ENCODE measurements at places on chromosomes 2 and 18. TPM values are rescaled to one million over a fixed set of nuclear protein-coding genes. Genes with fewer than 3 reads are reported as not detected.

DNA sequence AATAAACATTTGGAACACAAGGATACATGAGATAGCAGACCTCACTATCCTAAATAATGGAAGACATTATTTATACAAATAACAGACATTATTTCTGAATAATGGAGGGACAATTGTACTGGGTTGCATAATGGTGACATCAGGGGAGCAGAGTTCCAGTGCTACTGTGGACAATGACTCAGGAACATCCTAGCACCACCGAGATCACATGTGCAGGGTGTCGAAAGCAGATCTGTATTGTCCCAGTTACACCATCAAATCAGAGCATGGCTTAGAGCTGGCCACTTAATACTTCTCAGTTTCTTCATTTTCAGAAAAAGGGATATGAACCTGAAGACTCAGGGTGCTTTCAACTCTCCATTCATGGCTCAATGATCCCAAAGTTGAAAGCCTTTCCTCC lies 249.1 kb upstream of the RBMS1 start:
- no peaks in the 10 kb centered on the region for H3K4me1 ChIP-seq
- H3K27ac ChIP-seq = no peak overlapping the region
- H3K4me3 ChIP-seq = no peak overlapping the region
- no peak for DNase-seq

DNA sequence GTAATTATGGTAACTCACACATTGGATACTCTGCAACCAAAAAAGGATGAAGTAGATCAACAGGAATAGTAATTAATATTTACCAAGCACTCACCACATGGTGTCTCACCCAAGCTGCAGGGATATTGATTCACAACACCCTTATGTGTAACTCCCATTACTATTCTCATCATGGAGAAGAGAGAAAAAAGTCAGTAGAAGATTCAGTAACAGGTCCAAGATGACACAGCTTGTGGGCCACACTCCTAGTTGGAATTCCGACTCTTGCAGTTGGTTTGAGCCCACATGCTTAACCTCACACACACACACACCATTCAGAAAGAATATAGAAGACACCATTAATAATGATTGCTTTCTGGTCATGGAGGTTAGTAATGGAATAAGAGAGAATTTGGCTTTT lies 1.7 kb upstream of the MLPH start:
- H3K27me3 ChIP-seq = peaks cover 39% of the 10 kb centered on the region
- H3K4me3 ChIP-seq = no peak overlapping the region
- H3K27ac ChIP-seq = no peak overlapping the region

DNA sequence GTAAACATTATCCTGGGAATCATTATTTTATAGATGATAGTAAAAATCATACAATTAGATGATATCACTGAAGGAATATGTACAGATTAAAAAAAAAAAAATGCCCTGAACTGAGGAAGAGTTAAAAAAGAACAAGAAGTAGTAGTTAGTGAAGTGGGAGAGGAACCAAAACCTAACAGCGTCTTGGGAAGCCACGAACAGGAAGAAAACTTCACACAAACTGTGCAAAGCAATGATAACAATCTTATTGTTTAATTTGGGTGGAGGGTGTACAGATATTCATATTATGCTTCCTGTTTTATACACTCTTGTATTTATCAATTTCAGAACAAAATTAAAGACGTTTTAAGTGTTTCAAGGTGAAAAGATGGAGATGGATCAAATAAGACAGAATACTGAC lies 3.5 kb downstream of the HEATR5B start:
- peaks cover 21% of the 10 kb centered on the region for H3K4me1 ChIP-seq
- H3K4me3 ChIP-seq = no peak overlapping the region
- H3K27me3 ChIP-seq = no peaks in the 10 kb centered on the region
- H3K36me3 ChIP-seq = peaks cover 7% of the 10 kb centered on the region
- H3K27ac ChIP-seq = no peak overlapping the region
- no peak for DNase-seq

DNA sequence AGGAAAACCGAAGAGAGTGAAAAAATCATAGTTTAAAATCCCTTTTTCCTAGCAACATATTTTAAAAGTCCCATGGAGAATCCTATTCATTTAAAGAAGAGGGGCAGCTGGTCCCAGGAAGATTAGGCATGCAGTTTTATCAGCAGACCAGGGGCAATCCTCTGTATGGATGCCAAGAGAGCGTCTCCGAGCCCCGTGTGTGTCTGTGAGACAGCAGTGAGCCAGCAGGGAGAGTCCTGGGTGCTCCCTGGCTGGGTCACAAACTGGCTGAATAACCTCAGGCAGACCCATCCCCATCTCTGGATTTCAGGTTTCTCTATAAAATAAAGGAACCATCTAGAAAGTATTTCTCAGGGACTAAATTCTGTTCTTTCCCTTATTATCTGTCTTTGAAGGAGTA lies 128.2 kb upstream of the RIOK3 start:
- H3K4me1 ChIP-seq = no peaks in the 10 kb centered on the region
- H3K27ac ChIP-seq = no peak overlapping the region
- H3K36me3 ChIP-seq = no peaks in the 10 kb centered on the region
- no peak overlapping the region for H3K4me3 ChIP-seq

TTLL4 gene
- 15.3 TPM for total RNA-seq

ALPI gene
- not detected for total RNA-seq

SLC9A4 gene
- 0.30 TPM for total RNA-seq

CRYGD gene
- total RNA-seq = not detected

Measured in tibial nerve (tissue), 4 donors.